Activated CD4-positive, alpha-beta T cell treated with anti-CD3 and anti-CD28 coated beads for 36 hours (primary cell): ENCODE measurements at places on chromosomes 7 and 10. TPM values are rescaled to one million over a fixed set of nuclear protein-coding genes. Genes with fewer than 3 reads are reported as not detected.

The PIK3AP1 gene
- total RNA-seq: 2.9 TPM

The ASAH2B gene
- 5.9 TPM for total RNA-seq

The SH2B2 gene
- total RNA-seq: 2.7 TPM

DNA sequence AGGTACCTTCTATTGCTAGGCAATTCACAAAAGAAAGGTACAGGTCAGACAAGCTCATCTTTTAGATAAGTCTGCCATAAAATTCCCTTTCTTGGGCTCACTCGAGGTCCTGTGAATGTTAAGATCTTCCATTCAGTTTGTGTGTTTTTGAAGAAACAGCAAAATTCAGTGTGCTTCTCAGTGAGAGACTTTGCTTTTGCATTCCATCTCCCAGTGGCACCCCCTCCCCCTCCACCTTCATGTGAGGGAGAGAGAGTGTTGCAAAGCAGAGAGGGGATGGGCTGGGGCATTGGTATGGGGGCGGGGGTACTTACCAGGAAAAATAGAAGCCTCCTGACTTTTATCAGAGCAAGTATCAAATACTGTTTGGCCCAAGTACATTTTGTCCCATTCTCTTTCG lies 3.8 kb upstream of the TECTB start:
- H3K27me3 ChIP-seq: peaks cover 21% of the 10 kb centered on the region
- no peaks in the 10 kb centered on the region for H3K36me3 ChIP-seq
- H3K27ac ChIP-seq: no peak overlapping the region
- no peaks in the 10 kb centered on the region for H3K4me1 ChIP-seq
- no peak overlapping the region for H3K4me3 ChIP-seq

- no peaks in the 10 kb centered on the region for H3K4me1 ChIP-seq
- peaks cover 6% of the 10 kb centered on the region for H3K36me3 ChIP-seq
- DNase-seq: no peak
- H3K27me3 ChIP-seq: no peaks in the 10 kb centered on the region
- no peak overlapping the region for H3K4me3 ChIP-seq
These were observed 54.0 kb upstream of the NMT2 start for GRCh38 chr10:15222511-15222910.

GRCh38 chr10:30215623-30216022 lies 133.5 kb downstream of the MTPAP start:
- no peaks in the 10 kb centered on the region for H3K36me3 ChIP-seq
- no peak overlapping the region for H3K27ac ChIP-seq
- H3K27me3 ChIP-seq: peaks cover 22% of the 10 kb centered on the region
- H3K4me3 ChIP-seq: no peak overlapping the region
- peaks cover 9% of the 10 kb centered on the region for H3K4me1 ChIP-seq
- no peak for DNase-seq

DNA sequence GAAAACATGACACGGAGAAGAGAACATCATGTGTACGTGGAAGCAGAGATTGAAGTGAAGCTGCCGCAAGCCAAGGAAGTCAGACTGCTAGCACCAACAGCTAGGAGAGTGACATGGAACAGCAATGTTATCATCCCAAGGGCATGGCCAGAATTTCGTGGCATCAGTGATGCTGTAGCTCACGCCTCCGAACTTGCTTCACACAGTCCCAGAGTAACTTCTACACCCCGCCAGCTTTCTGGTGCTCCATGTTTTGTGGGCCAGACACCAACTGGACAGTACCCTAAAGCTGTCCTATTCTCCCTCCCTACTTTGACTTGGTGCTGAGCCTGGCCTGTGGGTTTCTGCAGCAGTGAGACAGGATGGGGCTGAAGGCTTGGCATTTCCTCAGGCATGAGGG lies 33.0 kb upstream of the EMX2 start:
- H3K27me3 ChIP-seq: peaks cover 13% of the 10 kb centered on the region
- DNase-seq: no peak
- H3K27ac ChIP-seq: no peak overlapping the region
- no peaks in the 10 kb centered on the region for H3K4me1 ChIP-seq
- no peaks in the 10 kb centered on the region for H3K36me3 ChIP-seq

GRCh38 chr7:87853237-87853864 lies 22.8 kb downstream of the SLC25A40 start:
- no peaks in the 10 kb centered on the region for H3K27me3 ChIP-seq
- H3K4me1 ChIP-seq: peaks cover 13% of the 10 kb centered on the region
- no peak for DNase-seq
- no peak overlapping the region for H3K27ac ChIP-seq
- peaks cover 42% of the 10 kb centered on the region for H3K36me3 ChIP-seq

DNA sequence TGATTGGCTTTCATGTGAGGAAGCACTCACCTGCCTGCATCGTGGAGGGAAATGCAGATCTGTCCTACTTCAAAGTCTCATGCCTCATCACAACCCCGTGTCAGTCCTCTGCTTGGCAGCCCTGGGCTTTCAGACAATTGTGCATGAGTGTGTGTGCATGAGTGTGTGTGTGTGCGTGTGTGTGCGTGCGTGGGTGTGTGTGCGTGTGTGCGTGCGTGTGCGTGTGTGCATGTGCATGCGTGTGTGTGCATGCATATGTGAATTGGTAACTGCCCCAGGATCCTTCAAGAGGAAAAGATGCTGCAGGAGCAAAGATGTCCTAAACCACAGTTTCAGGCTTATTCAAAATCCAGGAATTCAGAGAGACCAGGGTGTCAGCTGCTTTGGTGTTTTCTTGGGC lies 71.3 kb downstream of the LANCL2 start:
- no peak overlapping the region for H3K4me3 ChIP-seq
- no peaks in the 10 kb centered on the region for H3K36me3 ChIP-seq
- H3K27me3 ChIP-seq: no peaks in the 10 kb centered on the region
- DNase-seq: no peak
- H3K27ac ChIP-seq: no peak overlapping the region
- peaks cover 51% of the 10 kb centered on the region for H3K4me1 ChIP-seq
